NCI-H1436 treated with DMSO at 0.1 percent for 48 hours (cell line): ENCODE measurements at places on chromosomes 16 and 17.

- no peak for DNase-seq
Observed at GRCh38 chr16:48300391-48300856, 53.1 kb upstream of the ABCC11 start.

DNA sequence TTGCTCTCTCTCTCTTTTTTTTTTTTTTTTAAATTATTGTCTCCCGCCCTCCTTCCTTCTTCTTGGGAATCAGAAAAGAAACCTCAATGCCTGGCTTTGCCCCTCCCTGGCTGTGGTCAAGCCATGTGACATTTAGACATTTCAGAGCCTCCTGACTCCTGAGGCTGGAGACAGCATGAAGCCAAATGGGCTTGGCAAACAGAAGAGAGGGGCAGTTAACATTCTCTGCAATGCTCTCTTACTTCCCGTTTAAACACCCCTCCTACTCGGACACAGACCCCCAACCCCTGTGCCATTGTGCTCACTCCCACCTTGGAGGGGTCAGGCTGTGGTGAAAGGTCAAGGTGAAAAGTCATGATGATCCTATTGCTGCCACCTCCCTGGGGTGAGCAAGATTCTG, 14.7 kb upstream of the MEOX1 start:
- DNase-seq = no peak

- DNase-seq = no peak
Observed at GRCh38 chr16:14300705-14301168, 229.6 kb downstream of the MRTFB start.

DNA sequence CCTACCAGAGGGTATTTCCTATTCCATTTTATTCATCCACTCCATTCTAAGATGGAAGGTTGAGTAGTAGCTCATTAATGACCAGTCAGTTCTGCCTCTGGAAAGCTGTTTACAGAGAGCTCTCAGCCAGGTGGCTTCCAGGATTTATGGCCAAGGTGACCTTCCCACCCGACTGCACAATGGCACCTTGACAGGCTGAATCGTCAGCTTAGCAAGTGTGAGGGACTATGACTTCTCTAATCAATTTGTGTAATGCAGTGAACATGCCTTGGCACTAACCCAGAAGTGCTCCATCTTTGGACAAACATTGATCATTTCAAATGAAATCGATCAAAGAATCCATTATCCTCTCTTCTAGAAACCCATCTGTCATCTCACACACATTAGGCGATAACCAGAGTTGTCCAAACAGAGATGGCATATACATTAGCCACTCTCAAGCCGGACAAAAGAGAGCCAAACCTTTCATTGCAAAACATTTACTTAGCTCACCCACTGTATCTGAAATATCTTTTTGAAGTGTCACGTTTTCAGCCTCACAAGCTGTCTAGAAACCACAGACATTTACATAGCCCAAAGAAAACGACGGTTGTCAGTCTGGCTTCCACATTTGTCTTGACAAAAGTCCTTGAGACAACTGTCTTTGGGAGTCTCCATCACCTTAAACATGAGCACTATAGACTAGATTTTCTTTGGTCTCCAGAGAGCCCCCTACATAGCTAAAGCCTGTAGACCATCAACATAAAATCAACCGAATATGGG, 35.6 kb downstream of the CLEC3A start:
- no peak for DNase-seq

- DNase-seq = no peak
Observed at GRCh38 chr16:75083813-75084212, 32.8 kb downstream of the LDHD start.
